ENCODE measurements at places on chromosomes 16 and 17. TPM values are rescaled to one million over a fixed set of nuclear protein-coding genes. Genes with fewer than 3 reads are reported as not detected.

Gene ZNF750
- 0.07 TPM for total RNA-seq

Gene GUCY2D
- not detected for total RNA-seq

Gene SSTR5
- not detected for total RNA-seq

Gene NPIPA7
- total RNA-seq: 0.93 TPM

Gene UBE2O
- 34.4 TPM for total RNA-seq

Gene SLC47A1
- total RNA-seq: 6.6 TPM

Gene KRT32
- not detected for total RNA-seq

Gene NLK
- 34.6 TPM for total RNA-seq

Gene TPSG1
- not detected for total RNA-seq

Gene E4F1
- total RNA-seq: 15.4 TPM

Gene NT5M
- total RNA-seq: 3.3 TPM

Gene NUDT7
- total RNA-seq: 14.2 TPM

Gene KCNAB3
- 1.5 TPM for total RNA-seq

Gene C16orf95
- total RNA-seq: 5.4 TPM

Gene LPCAT2
- 21.8 TPM for total RNA-seq

Gene GINS2
- 5.3 TPM for total RNA-seq

Gene PRAC2
- not detected for total RNA-seq

Gene PRSS22
- not detected for total RNA-seq

Gene MILR1
- total RNA-seq: not detected

Gene MYCBPAP
- 1.2 TPM for total RNA-seq

Gene FZD2
- total RNA-seq: 15.9 TPM

Gene FBXO39
- not detected for total RNA-seq

Gene SNAI3
- 1.7 TPM for total RNA-seq

Gene MYL4
- total RNA-seq: not detected

Gene C16orf74
- total RNA-seq: 0.50 TPM

Gene CACNG3
- 0.15 TPM for total RNA-seq

Gene HSD3B7
- 2.1 TPM for total RNA-seq

Gene HCRT
- 0.46 TPM for total RNA-seq

Gene HAP1
- 0.41 TPM for total RNA-seq

Gene SERPINF2
- 0.43 TPM for total RNA-seq

Gene OR1E2
- total RNA-seq: 1.4 TPM

Gene ACSM2A
- 0.27 TPM for total RNA-seq

Gene DNASE1L2
- 1.1 TPM for total RNA-seq

Gene WNT9B
- total RNA-seq: 0.24 TPM

Gene CIBAR2
- total RNA-seq: not detected

Gene IRX5
- 26.0 TPM for total RNA-seq

Gene ATP1B2
- 18.7 TPM for total RNA-seq

Gene MAZ
- total RNA-seq: 246 TPM

Gene SCNN1B
- not detected for total RNA-seq

Gene CASKIN2
- total RNA-seq: 2.2 TPM

Gene HBA2
- total RNA-seq: 0.92 TPM

Gene ITGA2B
- 2.4 TPM for total RNA-seq

All from motor neuron (in vitro differentiated cells).